ENCODE measurements at places on chromosomes 5 and 9. TPM values are rescaled to one million over a fixed set of nuclear protein-coding genes. Genes with fewer than 3 reads are reported as not detected.

The SOX30 gene
- 0.48 TPM for total RNA-seq

The FAM151B gene
- 0.77 TPM for total RNA-seq

The DOCK2 gene
- total RNA-seq, result 1.7 TPM

The YIPF5 gene
- 46.8 TPM for total RNA-seq

The WASHC1 gene
- total RNA-seq, result 20.3 TPM

The LVRN gene
- total RNA-seq, result 0.09 TPM

The CXXC5 gene
- 50.5 TPM for total RNA-seq

The NSUN2 gene
- total RNA-seq, result 82.7 TPM

The BTNL8 gene
- not detected for total RNA-seq

DNA sequence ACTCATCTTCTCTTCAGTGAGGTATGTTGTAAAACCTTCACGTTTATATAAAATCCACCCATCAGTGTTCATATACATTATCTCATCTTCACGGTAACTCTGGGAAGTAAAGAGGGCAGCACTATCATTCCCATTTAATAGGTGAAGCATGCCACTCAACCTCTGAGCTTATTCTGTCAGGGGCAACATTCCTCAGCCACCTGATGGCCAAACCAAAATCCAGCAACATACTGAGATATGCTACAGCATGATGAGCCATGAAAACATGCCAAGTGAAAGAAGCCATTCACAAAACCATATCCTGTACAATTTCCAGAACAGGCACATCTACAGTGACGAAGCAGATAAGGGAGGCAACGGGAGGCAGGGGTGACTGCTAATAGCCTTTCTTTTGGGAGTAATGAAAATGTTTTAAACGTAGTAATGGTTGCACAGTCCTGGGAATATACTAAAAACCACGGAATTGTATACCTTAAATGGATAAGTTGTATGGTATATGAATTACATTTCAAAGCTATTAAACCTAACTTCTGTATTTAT lies 167.4 kb downstream of the TSSK1B start:
- H3K36me3 ChIP-seq, result peaks cover 11% of the 10 kb centered on the region
- DNase-seq, result peak; percentile 33
- peak overlapping the region; percentile 69 for H3K4me3 ChIP-seq
- peaks cover 48% of the 10 kb centered on the region for H3K4me1 ChIP-seq
- H3K27me3 ChIP-seq, result no peaks in the 10 kb centered on the region

GRCh38 chr9:26770821-26771220 lies 121.8 kb downstream of the CAAP1 start:
- no peak overlapping the region for H3K4me3 ChIP-seq
- DNase-seq, result no peak
- no peaks in the 10 kb centered on the region for H3K36me3 ChIP-seq
- no peaks in the 10 kb centered on the region for H3K4me1 ChIP-seq
- H3K27me3 ChIP-seq, result no peaks in the 10 kb centered on the region

DNA sequence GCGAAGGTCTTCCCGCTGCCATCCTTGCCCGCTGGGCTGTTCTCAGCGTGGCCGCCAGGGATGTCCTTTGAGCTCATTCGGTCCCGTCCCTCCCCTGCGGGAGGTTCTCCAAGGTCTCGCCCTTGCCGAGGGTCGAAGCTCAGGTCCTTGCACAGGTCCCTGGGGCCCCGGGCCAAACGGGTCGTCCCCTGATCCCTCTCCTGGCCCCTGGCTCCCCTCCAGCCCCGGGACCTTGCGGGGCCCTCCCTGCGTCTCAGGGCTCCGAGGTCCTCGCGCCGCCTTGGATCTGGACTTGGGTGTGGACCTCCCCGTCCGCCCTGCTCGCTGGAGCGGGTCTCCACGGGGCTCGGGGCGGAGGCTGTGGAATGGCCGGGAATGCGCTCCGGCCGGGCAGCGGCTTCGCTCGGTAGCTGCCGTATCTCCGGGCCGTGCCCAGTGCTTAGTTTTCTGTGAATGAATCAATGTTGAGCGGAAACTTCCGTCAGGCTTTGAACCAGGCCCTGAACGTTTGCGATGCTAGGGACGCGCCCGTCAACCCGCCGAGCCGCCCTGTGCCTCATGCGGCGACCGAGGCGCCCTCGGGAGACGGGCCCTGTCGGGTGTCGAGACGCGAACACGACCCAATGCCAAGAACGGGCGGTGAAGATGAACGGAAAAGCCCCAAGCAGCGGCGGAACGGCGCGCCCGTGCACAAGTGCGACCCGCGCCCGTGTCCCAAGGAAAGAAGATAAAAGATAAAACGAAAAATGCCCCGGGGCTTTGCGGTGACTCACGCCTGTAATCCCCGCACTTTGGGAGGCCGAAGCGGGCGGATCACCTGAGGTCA lies 780 bp downstream of the RNU6ATAC start:
- H3K27me3 ChIP-seq, result no peaks in the 10 kb centered on the region
- no peak overlapping the region for H3K4me3 ChIP-seq
- peaks cover 1% of the 10 kb centered on the region for H3K36me3 ChIP-seq
- H3K4me1 ChIP-seq, result no peaks in the 10 kb centered on the region
- H3K27ac ChIP-seq, result peak overlapping the region; percentile 38

GRCh38 chr5:7053125-7053524 lies 339.9 kb downstream of the TENT4A start:
- no peaks in the 10 kb centered on the region for H3K27me3 ChIP-seq
- no peak for DNase-seq
- H3K27ac ChIP-seq, result no peak overlapping the region
- H3K4me1 ChIP-seq, result no peaks in the 10 kb centered on the region

- DNase-seq, result no peak
- no peaks in the 10 kb centered on the region for H3K4me1 ChIP-seq
- H3K36me3 ChIP-seq, result no peaks in the 10 kb centered on the region
- H3K27me3 ChIP-seq, result peaks cover 27% of the 10 kb centered on the region
Observed at GRCh38 chr5:174312270-174312617, 266.7 kb downstream of the NSG2 start.

- no peaks in the 10 kb centered on the region for H3K27me3 ChIP-seq
- H3K4me1 ChIP-seq, result no peaks in the 10 kb centered on the region
- DNase-seq, result peak; percentile 55
- peak overlapping the region; percentile 96 for H3K27ac ChIP-seq
- H3K4me3 ChIP-seq, result peak overlapping the region; percentile 98
- peaks cover 25% of the 10 kb centered on the region for H3K36me3 ChIP-seq
Observed at GRCh38 chr5:132962429-132963021, 909 bp downstream of the AFF4 start.

DNA sequence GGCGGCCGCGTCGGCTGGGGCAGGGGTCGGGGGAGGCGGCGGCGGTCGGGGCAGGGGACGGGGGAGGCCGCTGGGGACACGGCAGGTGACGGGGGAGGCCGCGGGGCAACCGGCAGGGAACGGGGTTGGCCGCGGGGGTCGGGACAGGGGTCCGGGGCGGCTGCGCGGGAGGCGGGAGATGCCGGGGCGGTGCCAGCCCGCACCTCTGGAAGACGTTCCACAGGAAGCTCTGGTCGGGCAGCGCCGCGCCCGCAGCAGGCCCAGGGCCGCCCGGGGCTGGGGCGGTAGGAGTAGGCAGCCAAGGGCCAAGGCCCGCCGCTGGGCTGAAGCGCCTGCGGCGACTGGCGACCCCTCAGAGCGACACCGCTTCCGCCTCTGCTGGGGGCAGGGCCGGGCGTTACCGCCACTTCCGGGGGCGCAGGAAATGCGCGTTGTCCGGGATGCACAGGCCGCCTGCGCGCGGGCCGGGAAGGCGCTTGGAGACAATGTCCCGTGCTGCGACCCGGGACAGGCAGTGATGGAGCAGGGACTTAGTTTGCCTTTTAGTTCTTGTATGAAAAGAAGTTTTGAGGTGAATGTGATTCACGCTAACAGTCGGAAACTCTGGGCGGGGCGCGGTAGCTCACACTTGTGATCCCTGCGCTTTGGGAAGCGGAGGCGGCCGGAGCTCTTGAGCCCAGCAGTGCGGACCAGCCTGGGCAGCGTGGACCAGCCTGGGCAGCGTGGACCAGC lies 110.0 kb upstream of the LPCAT1 start:
- peaks cover 4% of the 10 kb centered on the region for H3K4me1 ChIP-seq
- H3K4me3 ChIP-seq, result peak overlapping the region; percentile 80
- H3K27me3 ChIP-seq, result no peaks in the 10 kb centered on the region

- no peaks in the 10 kb centered on the region for H3K36me3 ChIP-seq
- H3K4me3 ChIP-seq, result no peak overlapping the region
- peak; percentile 37 for DNase-seq
- H3K27me3 ChIP-seq, result no peaks in the 10 kb centered on the region
Observed at GRCh38 chr5:169197343-169197742, 103.6 kb downstream of the SLIT3 start.

DNA sequence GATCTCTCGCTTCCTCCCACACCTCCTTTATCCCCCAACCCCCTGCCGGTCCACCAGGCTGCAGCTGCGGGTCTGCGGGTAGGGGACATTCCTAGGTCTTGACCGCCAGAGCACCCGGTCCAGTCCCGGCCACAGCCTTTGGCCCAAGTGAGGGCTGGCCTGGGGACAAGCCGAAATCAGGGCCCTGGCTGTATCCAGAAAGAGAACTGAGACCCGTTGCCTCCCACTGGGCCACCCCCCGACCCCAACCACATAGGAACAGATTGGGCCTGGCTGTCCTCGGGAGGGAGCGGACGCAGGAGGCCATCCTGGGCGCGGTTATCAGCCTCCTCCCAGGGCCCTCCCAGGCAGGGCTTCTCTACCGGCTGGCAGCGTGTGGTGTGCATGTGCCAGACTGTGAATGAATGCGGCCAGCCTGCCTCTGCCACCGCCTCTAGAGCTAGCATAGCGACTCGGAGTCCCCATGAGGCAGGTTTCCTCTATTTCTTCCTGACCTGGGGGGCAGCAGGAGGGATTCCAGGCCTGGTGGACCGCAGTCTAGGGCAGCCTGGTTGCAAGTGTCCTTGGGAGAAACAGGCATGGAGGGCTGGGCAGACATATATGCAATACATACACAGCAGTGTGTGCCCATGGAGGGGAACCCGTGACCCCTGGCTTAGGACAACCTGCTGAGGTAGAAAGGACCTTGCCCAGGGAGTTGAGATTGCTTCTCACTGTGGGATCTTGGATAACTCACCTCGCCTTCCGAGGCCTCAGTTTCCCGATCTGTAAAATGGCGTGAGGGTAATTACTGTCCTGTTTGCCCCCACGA lies 1.2 kb downstream of the N4BP3 start:
- H3K4me3 ChIP-seq, result peak overlapping the region; percentile 88
- no peaks in the 10 kb centered on the region for H3K27me3 ChIP-seq
- H3K36me3 ChIP-seq, result no peaks in the 10 kb centered on the region
- DNase-seq, result peak; percentile 83
- peak overlapping the region; percentile 3 for H3K27ac ChIP-seq

DNA sequence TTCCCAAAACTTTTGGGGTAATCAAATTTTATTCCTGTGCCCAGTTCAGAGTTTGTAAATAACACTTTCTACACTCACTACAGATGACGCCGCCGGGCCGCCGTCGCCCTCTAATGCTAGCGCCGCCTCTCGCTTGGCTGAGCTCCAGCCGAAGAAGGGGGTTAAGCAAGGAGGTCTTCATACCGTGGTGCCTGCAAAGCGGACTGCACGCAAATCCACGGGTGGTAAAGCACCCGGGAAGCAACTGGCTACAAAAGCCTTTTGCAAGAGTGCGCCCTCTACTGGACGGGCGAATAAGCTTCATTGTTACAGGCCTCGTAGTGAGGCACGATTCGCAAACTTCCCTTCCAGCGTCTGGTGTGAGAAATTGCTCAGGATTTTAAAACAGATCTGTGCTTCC lies 280.4 kb downstream of the MEF2C start:
- no peaks in the 10 kb centered on the region for H3K36me3 ChIP-seq
- H3K27ac ChIP-seq, result no peak overlapping the region
- H3K27me3 ChIP-seq, result no peaks in the 10 kb centered on the region
- no peaks in the 10 kb centered on the region for H3K4me1 ChIP-seq
- no peak overlapping the region for H3K4me3 ChIP-seq

DNA sequence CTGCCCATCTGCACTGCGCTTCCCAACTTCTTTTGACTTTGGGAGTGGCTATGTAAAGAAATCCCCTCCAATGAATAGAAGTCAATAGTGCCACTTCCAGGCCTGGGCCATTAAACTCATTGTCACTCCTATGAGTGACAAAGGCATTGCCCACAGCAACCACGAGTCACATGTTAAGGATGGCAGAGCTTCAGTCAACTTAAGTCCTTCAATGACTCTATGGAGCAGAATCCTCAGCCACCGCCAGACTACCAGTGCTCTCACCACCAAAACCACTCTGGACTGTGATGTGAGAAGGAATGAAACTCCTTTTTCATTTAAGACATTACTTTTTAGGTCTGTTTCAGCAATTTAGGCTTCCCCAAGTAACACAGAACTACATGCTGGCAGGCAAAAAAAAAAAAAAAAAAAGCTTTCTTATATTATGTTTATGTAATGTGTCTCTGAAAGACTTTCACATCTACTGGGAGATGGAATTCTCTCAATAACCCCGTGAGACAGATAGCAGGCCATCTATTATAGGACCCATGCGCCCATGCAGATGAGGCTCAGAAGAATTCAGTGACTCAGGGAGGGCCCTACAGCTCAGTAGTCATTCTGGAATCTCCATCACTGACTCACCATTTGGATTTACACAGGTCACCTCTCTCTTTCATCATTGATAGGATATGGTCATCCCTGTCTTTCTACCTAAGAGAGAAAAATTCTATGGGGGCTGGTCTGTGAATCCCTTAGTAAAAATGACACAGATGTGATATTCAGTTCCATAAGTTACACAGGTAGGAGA lies 180.5 kb downstream of the CEMIP2 start:
- no peaks in the 10 kb centered on the region for H3K36me3 ChIP-seq
- H3K27ac ChIP-seq, result no peak overlapping the region
- no peaks in the 10 kb centered on the region for H3K27me3 ChIP-seq
- no peak overlapping the region for H3K4me3 ChIP-seq

GRCh38 chr5:37886242-37886905 lies 46.5 kb upstream of the GDNF start:
- H3K36me3 ChIP-seq, result no peaks in the 10 kb centered on the region
- no peaks in the 10 kb centered on the region for H3K4me1 ChIP-seq
- no peak for DNase-seq
- no peak overlapping the region for H3K27ac ChIP-seq
- no peak overlapping the region for H3K4me3 ChIP-seq

GRCh38 chr5:124627815-124628595 lies 118.4 kb downstream of the ZNF608 start:
- H3K4me3 ChIP-seq, result peak overlapping the region; percentile 46
- H3K36me3 ChIP-seq, result peaks cover 13% of the 10 kb centered on the region
- H3K4me1 ChIP-seq, result peaks cover 26% of the 10 kb centered on the region
- no peak overlapping the region for H3K27ac ChIP-seq
- DNase-seq, result no peak

DNA sequence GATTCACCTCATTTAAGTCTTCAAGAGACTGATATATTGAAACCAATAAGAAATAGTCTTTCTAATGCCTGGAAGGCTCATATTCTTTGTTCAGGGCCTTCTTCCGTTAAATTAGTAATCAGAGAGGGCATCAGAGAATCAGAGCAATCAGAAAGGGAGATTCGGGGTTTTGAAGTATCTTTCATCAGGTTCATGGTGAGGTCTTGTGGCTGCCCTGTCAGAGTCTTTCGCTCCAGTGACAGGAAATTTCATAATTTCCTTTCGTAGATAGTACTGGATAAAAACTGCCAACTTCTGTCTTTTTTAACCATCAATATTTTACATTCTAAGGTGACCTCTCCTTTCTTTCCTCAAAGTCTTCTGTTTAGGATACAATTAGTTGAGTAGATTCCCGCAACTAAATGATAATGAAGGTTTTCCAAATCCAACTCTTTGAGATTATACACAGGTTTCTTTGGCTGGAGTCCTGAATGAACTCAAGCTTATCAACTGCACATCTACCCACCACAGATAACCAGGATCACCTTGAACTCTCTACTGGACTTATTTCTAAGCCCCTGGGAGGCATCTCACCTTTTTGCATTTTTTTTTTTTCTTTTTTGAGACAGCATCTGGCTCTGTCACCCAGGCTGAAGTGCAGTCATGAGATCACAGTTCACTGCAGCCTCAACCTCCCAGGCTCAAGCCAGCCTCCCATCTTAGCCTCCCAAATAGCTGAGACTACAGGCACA lies 5.5 kb downstream of the IL31RA start:
- H3K4me3 ChIP-seq, result no peak overlapping the region
- H3K36me3 ChIP-seq, result no peaks in the 10 kb centered on the region
- H3K4me1 ChIP-seq, result no peaks in the 10 kb centered on the region
- peaks cover 4% of the 10 kb centered on the region for H3K27me3 ChIP-seq
- DNase-seq, result no peak
